ENCODE measurements at places on chromosomes 4 and X. TPM values are rescaled to one million over a fixed set of nuclear protein-coding genes. Genes with fewer than 3 reads are reported as not detected.

The DNAAF6 gene
- not detected for total RNA-seq

The EVC2 gene
- 3.6 TPM for total RNA-seq

The GUCY1A1 gene
- total RNA-seq: 41.2 TPM

The CLCN4 gene
- total RNA-seq: 3.8 TPM

The TSPAN7 gene
- total RNA-seq: 12.3 TPM

The ASB11 gene
- 0.20 TPM for total RNA-seq

The LRCH2 gene
- total RNA-seq: 22.5 TPM

DNA sequence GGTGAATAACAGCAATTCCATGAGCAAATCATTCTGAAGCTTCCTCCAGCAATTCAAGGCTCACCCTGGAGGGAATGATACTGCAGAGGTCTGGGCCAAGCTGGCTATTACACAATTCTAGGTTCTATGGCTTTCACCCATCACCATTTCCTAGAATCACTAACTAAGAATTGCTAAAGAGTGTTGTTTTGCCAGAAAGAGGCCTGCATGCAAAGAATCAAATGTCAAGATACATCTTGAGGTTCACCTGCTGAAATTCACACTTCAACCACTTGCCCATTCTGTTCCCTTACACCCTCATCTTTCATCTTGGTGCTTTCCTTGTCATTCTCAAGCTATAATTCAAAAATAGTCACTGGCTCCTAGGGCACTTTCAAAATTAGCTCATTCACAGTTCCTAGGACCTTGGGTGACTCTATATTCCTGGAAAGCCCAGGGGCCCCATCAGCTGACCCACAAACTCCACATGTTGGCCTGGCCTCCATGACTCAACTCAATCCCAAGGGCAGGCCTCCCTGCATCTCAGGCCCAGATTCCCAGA, 7.0 kb downstream of the APBB2 start:
- H3K4me3 ChIP-seq: no peak overlapping the region
- H3K4me1 ChIP-seq: peaks cover 20% of the 10 kb centered on the region
- H3K27me3 ChIP-seq: no peaks in the 10 kb centered on the region

DNA sequence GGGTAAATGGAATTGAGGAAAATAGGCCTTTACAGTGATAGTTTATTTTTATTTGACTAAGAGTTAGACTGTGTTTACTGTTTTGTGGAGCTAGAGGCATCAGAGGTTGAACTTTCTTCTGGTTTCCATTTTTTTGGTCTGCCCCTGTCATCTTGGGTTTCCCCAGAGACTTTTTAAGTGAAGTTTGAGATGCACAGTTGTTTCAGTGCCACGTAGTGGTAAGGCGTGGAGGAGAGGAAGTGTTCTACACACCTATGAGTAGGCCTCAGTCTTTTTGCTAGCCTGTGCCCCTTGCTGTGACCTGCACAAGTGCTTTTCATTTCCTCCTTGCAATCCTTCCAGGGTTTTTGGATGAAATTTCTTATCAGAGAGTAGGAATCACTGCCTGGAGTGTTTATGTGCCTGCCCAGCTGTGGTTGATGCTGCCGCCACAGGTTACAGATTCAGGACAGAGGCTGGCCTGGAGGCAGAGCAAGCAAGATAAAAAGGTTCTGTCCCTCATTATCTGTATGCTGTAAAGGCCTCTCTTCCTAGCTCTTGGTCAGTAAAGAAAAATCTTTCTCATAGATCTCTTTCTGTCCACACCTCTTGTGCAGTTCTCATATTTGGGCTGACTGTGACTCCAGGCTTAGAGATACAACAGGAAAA, 12.5 kb upstream of the HSFX4 start:
- DNase-seq: no peak
- no peaks in the 10 kb centered on the region for H3K4me1 ChIP-seq

- no peaks in the 10 kb centered on the region for H3K4me1 ChIP-seq
- H3K27me3 ChIP-seq: no peaks in the 10 kb centered on the region
- H3K4me3 ChIP-seq: no peak overlapping the region
- H3K27ac ChIP-seq: no peak overlapping the region
Measured at GRCh38 chrX:131747173-131747572, 203.3 kb downstream of the OR13H1 start.

DNA sequence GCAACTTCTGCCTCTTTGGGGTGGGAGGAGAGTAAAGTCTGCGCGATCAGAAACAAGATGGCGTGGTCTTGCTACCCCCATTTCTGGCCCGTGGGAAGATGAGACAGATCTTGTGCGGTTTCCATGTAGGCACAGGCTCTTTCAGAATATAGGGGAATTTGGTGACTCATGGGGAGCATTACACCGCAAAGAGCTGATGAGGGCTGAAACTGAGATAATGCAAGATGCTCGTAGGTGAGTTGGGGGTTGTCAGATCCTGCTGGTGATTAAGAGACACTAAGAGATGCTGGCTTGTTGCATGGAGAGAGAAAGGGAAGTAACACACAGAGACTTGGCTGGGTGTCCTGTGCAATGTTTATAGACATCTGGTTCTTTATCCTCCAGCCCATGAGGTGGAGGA, 1.5 kb downstream of the EVC start:
- no peaks in the 10 kb centered on the region for H3K36me3 ChIP-seq
- H3K27ac ChIP-seq: no peak overlapping the region
- H3K4me1 ChIP-seq: peaks cover 28% of the 10 kb centered on the region
- no peak overlapping the region for H3K4me3 ChIP-seq

DNA sequence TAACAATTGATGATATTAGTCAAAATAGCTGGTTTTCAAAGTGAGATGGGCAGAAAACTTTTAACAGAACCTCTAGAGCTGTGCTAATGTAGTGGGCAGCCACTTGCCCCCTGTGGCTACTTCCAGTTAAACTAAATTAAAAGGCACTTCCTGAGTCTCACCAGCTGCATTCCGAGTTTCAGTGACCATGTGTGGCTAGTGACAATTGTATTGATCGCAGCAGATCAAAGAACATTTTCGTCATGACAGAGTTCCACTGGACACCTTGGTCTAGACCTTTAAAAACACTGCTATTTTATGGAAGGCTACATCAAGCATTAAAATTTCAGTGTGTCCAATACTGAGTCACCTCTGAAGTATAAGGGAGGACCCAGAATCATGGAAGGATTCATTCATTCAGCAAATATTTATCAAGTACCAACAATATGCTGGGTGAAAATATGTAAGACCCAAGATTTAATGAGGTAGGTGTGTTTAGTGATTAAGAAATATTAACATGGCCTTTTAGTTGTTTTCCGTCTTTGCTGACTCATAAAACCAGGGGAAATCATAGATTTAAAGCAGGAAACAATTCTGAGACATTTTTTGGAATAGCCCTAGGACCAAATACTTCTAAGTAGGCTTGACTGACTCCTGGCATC, 5.1 kb upstream of the FAT1 start:
- no peak overlapping the region for H3K4me3 ChIP-seq
- no peaks in the 10 kb centered on the region for H3K27me3 ChIP-seq
- H3K4me1 ChIP-seq: no peaks in the 10 kb centered on the region
- no peak for DNase-seq
- H3K36me3 ChIP-seq: no peaks in the 10 kb centered on the region

GRCh38 chrX:125202591-125203248, 117.0 kb upstream of the TEX13C start:
- H3K4me1 ChIP-seq: no peaks in the 10 kb centered on the region
- H3K27ac ChIP-seq: no peak overlapping the region
- H3K4me3 ChIP-seq: no peak overlapping the region
- H3K27me3 ChIP-seq: peaks cover 20% of the 10 kb centered on the region
- peak; percentile 5 for DNase-seq
- H3K36me3 ChIP-seq: no peaks in the 10 kb centered on the region

DNA sequence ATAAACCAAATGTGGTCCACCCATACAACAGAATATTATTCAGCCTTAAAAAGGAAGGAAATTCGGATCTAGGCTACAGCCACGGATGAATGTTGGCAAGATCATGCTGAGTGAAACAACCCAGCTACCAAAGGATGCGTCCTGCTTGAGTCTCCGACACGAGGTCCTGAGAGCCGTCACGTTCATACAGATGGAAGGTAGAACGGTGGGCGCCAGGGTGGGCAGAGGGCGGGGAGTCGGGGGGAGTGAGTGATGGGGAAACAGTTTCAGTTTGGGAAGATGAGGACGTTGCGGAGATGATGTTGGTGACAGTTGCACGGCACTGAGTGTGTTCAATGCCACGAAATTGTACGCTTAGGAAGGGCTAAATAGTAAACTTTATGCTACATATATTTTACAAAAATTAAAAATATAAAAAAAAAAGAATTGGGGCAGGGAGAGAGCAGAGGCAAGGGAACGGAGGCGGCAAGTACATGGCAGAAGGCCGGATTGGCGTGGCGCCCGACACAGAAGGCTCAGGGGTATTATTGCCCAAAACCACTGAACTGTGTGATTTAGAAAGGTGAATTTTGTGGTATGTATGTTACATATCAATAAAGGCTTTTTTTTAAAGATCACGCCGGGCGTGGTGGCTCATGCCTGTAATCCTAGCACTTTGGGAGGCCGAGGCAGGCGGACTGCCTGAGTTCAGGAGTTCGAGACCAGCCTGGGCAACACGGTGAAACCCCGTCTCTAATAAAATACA, 14.8 kb upstream of the MXD4 start:
- DNase-seq: no peak
- H3K36me3 ChIP-seq: no peaks in the 10 kb centered on the region
- H3K4me1 ChIP-seq: no peaks in the 10 kb centered on the region
- no peak overlapping the region for H3K27ac ChIP-seq
- H3K27me3 ChIP-seq: no peaks in the 10 kb centered on the region

DNA sequence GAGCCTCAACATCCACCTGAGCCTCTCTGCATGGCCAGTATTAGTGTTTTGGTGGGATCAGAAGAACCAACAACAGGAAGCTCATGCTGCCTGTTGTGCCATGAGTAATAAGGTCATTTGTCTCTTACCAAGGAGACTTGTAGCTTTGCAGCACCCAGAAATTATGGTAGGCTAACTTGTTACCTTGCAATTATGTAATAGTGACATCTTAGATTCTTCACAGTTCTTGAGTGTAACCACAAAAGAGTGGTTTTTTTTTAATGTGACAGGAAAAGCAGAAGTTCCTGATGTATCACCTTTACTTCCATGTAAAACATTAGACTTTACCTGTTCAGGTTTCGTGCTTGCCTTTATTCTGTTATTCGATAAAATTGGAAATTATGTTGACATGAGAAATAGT, 263.9 kb upstream of the CXXC4 start:
- no peak overlapping the region for H3K27ac ChIP-seq
- H3K27me3 ChIP-seq: no peaks in the 10 kb centered on the region
- H3K4me1 ChIP-seq: no peaks in the 10 kb centered on the region
- H3K4me3 ChIP-seq: no peak overlapping the region
- no peak for DNase-seq
- H3K36me3 ChIP-seq: no peaks in the 10 kb centered on the region

DNA sequence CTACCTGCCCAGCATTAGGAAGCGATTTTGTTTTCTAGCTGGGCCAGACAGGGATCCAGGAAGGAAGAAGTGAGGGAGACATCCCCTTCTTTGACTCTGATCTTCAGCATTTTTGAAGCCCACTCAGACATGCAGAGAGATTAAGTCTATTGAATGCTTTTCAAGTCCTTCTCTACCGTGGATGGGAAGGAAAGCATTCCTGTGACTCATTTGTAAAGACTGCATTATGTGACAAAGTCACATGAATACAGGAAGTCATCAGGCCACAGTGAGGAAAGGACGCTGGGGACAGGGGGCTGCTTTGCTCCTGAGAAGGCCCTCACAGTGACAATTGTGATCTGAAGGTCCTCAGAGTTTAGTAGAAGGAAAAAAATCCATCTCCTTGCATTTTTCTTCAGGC, 67.4 kb upstream of the GBA3 start:
- H3K27ac ChIP-seq: peak overlapping the region; percentile 53
- H3K36me3 ChIP-seq: no peaks in the 10 kb centered on the region
- H3K4me1 ChIP-seq: no peaks in the 10 kb centered on the region
- no peak for DNase-seq

DNA sequence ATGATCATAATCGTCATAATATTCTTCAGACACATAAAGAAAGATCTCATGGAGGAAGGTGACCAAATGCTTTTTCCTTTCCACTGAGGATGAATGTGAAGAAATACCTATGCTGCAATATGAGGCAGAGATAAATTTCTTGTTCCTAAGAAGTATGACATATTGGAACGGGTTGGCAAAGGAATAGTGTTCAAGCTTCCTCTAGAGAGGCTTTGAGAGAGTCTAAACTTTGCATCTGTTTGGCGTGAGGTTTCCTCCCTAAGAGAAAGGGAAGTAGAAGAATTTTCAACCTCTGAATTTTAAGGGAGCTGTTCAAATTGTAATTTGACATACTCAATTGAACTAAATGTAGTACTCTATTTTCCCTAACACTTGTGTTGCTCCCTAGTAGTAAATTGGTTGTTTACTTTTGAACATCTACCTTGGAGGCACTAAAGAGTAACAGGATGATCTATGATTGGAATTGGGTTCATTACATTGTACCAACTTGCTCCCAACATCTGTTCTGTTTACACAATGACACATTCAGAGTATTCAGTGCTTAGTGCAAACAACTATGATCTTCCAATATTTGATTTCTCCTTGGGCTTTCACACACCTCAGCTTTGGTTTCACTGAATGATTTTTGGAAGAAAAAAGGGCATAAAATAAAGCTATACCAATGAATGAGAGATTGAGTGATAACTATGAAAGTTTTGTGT, 122.0 kb downstream of the CORIN start:
- no peaks in the 10 kb centered on the region for H3K36me3 ChIP-seq
- no peaks in the 10 kb centered on the region for H3K4me1 ChIP-seq
- no peak overlapping the region for H3K4me3 ChIP-seq
- no peak overlapping the region for H3K27ac ChIP-seq
- no peaks in the 10 kb centered on the region for H3K27me3 ChIP-seq
- no peak for DNase-seq

GRCh38 chr4:38016698-38017097, 56.5 kb downstream of the PTTG2 start:
- H3K27ac ChIP-seq: no peak overlapping the region
- H3K4me1 ChIP-seq: no peaks in the 10 kb centered on the region
- DNase-seq: no peak
- H3K4me3 ChIP-seq: no peak overlapping the region
- no peaks in the 10 kb centered on the region for H3K36me3 ChIP-seq

- no peak overlapping the region for H3K27ac ChIP-seq
- H3K36me3 ChIP-seq: no peaks in the 10 kb centered on the region
- H3K4me1 ChIP-seq: no peaks in the 10 kb centered on the region
- peak; percentile 22 for DNase-seq
Measured at GRCh38 chrX:128106630-128107029, 54.4 kb upstream of the ACTRT1 start.

DNA sequence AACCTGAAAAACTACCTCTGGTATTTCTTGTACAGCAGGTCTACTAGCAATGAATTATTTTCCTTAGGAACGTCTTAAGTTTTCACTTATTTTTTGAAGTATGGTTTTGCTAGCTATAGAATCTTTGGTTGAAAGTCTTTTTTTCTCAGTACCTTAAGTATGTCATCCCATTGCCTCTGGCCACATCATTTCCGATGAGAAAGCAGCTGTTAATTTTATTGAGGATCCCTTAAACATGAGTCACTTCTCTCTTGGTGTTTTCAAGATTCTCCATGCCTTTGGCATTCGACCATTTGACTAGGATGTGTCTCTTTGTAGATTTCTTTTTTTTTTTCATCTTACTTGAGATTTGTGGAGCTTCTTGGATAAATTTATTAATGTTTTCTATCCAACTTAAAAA, 803.8 kb upstream of the AMOT start:
- no peaks in the 10 kb centered on the region for H3K36me3 ChIP-seq

- H3K4me3 ChIP-seq: peak within 1 kb of the TSS; percentile 47
- H3K36me3 ChIP-seq: no peaks in the 10 kb centered on the region
- peak; percentile 82 for DNase-seq
- no peaks in the 10 kb centered on the region for H3K27me3 ChIP-seq
- peak within 1 kb of the TSS; percentile 98 for H3K27ac ChIP-seq
Measured at GRCh38 chrX:68433155-68433980, at the start of gene OPHN1. TSS of gene OPHN1 (minus strand) at chrX:68433495. CDS start at chrX:68433020, 475 bp downstream.

- H3K27ac ChIP-seq: no peak overlapping the region
- no peak for DNase-seq
- no peaks in the 10 kb centered on the region for H3K27me3 ChIP-seq
- H3K4me1 ChIP-seq: no peaks in the 10 kb centered on the region
- H3K4me3 ChIP-seq: no peak overlapping the region
Measured at GRCh38 chr4:188930822-188931221, 791.6 kb downstream of the TRIML1 start.
